ENCODE measurements at places on chromosomes 6 and 20.

DNA sequence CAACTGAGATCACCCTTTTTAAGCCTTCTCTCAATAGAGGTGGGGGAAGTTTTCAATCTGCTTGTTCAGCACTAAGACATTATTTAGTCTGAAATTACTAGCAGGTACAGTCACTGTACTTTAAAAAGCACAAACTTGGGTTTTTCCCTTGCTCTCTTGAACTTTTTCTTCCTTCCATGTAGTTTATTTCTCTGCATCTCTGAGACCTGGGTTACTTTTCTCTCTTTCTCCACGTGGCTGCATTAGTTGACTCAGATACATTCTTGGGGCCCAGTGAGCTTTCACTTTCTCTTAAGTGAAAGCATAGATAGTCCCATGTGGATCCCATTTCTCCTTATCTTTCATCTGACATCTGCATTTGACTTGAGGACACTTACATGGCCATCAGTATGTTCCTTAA is 433.9 kb upstream of the MAP3K7 start:
- no peak for DNase-seq

- no peak for DNase-seq
Measured at GRCh38 chr6:17870300-17871188, 116.9 kb downstream of the KIF13A start.

DNA sequence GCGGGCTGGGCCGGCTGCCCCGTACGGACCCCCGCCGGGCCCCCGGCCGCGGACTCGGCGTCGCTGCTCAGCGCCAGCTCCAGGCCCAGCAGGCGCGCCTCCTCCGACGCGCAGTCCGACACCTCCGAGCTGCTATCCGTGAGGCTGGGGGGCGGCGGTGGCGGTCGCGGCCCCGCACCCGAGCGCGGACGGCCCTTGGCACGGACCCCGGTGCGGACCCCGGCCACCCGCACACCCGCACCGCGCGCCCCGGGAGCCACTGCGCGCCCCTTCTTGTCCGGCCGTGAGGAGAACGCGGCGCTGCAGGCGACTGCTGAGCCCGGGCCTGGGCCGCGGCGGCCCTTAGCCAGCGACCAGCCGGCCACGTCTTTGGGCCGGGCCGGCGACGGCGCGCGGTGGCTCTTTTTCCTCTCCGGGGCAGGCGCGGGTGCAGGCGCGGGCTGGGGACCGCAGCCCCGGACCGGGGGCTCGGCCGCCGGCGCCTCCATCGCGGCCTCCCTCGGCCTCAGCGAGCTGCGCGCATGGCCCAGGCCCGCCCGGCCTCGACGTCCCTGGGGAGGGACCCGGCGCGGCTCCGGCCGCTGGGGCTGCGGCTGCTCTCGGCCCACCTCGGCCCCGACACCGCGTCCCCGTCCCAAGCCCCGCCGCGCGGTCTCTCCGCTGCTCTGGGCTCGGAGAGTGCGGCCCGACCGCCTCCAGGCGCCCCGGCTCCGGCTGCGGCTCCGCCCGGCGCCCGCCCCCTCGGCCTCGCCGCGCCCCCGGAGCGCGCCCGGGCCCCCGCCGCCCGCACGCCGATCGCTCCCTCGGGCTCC is 12.9 kb upstream of the TLDC2 start:
- DNase-seq, result peak; percentile 85

DNA sequence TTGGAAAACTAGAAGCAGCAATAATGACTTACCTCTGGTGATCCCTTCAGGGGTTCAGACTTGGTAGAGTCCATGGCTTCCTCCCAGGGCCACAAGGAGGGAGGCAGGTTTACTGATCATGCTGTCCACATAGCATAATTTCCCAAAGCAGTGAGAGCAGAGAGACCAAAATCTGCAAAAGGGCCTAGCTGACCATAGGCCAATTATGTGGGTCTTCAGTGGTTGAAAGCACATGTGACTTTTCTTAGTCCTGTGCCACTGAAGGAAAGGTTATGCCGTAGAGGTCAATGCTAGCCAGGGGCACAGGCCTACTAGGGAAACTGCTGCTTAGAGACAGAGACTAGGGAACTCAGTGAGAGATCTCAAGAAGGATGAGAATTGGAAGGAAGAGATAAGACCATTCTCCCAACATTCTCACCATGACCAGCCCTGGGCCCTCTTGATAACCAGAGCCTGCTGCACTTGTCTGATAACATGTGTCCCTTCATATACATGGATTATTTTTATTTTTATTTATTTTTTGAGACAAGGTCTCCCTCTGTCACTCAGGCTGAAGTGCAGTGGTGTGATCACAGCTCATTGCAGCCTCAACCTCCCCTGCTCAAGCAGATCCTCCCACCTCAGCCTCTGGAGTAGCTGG is 2.0 kb upstream of the GTPBP2 start:
- DNase-seq, result no peak

GRCh38 chr6:91704531-91704930 is 1117.7 kb upstream of the MAP3K7 start:
- no peak for DNase-seq

GRCh38 chr6:41896281-41896680 is 1.1 kb upstream of the USP49 start:
- DNase-seq, result no peak

GRCh38 chr6:24458134-24458533 is 31.2 kb downstream of the GPLD1 start:
- DNase-seq, result no peak

DNA sequence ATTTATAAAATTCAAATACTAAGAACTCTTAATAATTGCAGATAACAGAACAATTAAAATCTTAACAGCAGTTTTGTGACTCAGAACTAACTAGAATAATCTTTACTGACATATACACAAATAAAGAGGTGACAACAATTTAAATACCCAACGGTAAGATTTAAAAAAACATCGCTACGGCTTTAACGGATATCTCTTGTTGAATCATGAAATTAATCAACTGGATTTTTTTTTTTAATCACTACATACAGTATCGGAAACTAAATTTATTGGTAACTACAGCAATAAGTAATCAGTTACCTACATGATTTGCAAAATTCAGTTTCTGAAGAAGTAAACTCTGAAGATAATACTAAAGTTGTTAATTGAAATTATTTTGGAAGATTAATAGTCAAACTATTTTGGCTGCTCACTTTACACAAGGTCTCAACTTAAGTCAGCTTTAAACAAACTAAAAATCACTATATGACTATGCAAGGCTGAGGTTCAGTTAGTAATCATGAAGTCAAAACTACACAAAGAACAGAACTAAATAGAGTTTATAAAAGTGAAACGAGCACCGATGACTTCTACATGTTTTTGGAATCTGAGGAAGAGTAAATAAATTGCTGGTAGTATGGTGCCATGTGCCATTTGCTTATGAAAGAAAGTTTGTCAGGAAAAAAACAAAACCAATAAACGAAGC is 128.8 kb downstream of the HUS1B start:
- DNase-seq, result no peak

- DNase-seq, result no peak
Measured at GRCh38 chr6:16249971-16250370, 11.6 kb downstream of the GMPR start.

- no peak for DNase-seq
Measured at GRCh38 chr6:3210024-3210610, 17.3 kb downstream of the TUBB2B start.

- DNase-seq, result peak; percentile 97
Measured at GRCh38 chr6:3825851-3826581, 23.2 kb upstream of the FAM50B start.

DNA sequence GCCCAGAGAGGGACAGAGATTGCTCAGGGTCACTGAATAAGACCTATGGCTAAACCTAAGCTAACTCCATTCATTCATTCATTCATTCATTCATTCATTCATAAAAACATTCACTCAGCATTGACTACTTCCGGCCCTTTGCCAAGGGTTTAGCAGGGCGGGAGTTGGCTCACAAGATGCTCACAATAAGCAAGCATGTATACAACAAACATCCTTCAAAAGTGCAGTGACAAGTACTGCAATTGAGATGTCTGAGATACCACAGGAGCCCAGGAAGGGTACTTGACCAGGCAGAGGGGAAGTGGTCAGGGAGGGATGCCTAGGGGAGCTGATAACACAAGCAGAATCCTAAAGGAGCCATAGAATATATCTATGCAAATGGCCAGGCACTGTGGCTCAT is 18.2 kb upstream of the KIAA1755 start:
- DNase-seq, result no peak

- DNase-seq, result no peak
Measured at GRCh38 chr20:10861619-10862018, 187.8 kb upstream of the JAG1 start.

DNA sequence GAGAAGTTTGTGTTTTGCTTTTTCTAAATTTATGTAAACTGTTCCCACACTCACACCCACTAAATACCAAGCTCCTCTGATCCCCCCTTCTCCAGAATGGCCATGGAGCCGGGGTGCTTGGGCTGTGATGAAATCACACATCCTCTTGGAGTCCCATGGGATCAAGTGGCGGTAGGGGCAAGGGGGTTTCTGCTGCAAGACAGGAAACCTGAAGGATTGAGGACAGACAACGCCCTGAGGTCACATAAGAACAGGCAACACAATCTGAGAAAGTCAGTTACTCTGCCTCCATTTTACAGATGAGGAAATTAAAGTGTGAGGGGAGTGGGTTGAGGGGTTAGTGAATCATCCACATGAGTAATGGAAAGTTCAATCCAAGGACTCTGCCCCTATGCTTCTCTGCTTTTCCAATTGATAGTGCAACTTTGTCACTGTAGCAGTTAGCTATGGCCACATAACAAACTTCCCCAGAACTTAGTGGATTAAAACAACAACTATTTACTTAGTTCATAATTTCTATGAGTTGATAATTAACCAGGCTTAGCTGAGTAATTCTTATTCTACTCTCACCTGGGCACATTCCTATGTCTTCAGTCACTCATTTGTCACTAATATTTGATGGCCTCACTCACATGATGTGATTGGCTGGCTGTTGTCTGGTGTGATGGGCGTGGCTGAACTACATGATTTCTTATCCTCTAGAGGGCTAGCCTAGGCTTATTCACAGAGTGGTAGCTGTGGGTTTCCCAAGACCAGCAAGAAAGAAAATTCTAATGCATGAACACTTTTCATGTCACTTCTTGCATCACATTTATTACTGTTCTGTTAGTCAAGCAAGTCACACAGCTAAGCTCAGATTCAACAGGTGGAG is 311.1 kb upstream of the RNF24 start:
- DNase-seq, result peak; percentile 68

DNA sequence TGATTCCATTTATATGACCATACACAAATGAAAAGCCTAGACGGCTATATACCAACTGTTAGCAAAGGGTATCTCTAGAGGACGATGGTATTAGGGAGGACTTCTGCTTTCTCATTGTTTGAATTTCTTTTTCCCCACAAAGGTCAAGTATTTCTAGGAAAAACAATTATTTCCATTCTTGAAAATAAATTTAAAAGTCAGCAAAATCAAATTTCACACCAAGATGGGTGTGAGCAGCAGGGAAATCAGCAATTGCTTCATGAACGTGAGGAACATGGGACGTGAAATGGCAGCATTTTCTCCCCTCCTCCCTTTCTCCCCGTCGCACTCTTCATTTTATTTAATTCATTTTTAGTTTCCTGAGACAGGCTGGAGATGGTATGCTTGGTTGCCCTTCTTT is 5.2 kb upstream of the ZFAND3 start:
- DNase-seq, result no peak

DNA sequence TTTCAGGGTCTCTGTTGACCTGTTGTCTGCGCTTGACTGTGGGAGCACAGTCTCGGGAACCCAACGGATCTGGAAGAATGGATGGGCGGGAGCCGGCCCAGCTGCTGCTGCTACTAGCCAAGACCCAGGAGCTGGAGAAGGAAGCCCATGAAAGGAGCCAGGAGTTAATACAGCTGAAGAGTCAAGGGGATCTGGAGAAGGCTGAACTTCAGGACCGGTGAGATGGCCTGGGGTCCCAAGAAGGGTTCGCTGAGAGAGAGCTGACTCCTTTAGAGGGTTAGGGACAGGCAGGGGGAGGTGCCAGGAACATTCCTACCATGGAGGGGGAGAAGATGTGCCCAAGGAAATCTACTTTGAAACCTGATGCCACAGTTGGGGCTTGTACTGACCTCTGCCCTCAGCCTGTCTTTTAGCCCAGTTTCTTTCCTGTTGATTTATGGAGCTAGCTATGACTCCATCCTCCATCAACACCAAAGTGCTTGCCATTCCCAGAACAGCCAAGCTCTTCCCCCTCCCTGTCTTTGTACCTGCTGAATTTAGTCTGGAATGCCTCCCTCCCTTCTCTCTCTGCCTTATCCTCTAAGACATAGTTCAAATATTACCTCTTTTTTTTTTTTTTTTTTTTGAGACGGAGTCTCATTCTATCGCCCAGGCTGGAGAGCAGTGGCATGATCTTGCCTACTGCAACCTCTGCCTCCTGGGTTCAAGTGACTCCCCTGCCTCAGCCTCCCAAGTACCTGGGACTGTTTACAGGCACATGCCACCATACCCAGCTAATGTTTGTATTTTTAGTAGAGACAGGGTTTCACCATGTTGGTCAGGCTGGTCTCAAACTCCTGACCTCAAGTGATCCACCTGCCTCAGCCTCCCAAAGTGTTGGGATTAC is 12.2 kb downstream of the CEP250 start:
- no peak for DNase-seq

GRCh38 chr6:11222385-11223277 is 9.8 kb downstream of the NEDD9 start:
- no peak for DNase-seq

- no peak for DNase-seq
Measured at GRCh38 chr20:56933331-56933698, 304.2 kb downstream of the TFAP2C start.

GRCh38 chr6:26322645-26323482 is 42.1 kb upstream of the BTN3A2 start:
- peak; percentile 65 for DNase-seq

DNA sequence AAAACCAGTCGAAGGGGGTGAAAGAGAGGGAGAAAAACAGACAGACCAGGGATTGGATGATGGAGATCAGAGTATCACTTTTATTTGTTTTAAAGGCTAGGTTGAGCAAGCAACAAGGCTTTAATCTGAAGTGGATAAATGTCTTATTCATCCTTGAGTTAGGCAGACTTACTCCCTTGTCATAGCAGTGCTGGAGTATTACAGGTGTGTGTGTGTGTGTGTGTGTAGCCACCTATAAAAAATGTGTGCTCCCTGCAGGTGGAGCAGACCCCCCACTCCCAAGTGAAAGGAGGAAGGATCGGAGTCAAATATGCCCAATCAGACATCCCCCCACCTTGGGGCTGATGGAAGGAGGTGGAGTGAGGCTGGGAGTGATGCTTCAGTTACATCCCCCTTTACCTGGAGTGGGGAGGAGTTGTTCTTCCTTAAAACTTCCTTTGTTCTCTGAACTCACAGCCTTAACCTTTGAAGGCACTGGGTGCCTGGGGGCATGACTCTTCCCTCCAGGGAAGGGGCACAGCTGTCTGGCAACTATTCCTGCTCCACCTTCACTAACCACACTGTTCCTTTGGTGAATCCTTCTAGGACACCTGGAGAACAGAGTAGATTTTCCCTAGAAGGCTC is 27.3 kb downstream of the PTK7 start:
- peak; percentile 47 for DNase-seq

Data from osteoblast (primary cell).